Naive thymus-derived CD4-positive, alpha-beta T cell (primary cell): ENCODE measurements at places on chromosomes 2 and 18. TPM values are rescaled to one million over a fixed set of nuclear protein-coding genes. Genes with fewer than 3 reads are reported as not detected.

GRCh38 chr18:76233876-76234675 lies 261.0 kb downstream of the ZNF516 start:
- DNase-seq = no peak

DNA sequence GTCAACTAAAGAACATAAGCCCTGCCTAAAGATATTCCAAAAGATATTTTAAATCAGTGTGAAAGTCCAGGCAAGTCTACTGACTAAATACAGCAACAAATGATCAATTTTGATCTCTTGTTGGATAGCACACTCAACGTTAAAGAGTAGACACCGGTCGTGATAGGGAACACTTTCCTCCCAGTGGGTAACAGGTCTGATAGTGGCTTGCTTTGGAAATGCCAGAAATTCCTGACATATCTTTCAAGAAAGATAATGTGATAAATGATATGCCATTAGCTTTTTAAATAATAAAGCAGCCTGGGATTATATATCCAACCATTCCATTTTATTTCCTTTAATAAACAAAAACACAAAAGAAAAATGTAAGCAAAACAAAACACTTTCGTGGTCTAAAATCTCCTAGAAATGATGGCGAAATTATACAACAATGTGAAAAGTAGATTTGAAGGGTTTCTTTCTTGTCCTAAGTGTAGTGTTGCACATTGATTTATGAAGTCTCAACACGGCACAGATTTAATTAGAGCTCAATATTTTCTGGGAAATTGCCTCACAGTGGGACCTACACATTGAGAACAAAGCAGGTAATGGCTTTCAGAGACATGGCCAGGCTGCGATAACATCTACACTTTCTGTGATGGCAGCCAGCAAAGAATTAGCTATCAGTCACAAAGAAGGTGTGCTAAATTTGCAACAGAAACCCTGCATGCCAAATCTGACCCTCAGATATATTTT lies 158.6 kb downstream of the PPP1R1C start:
- DNase-seq = no peak

- DNase-seq = no peak
Measured at GRCh38 chr2:158644139-158644538, 151.0 kb upstream of the DAPL1 start.

GRCh38 chr2:153228904-153229303 lies 249.7 kb downstream of the RPRM start:
- DNase-seq = no peak

GRCh38 chr18:42915299-42915698 lies 200.2 kb downstream of the RIT2 start:
- no peak for DNase-seq

Gene DHRS9
- total RNA-seq = not detected

Gene PASK
- 72.0 TPM for total RNA-seq

DNA sequence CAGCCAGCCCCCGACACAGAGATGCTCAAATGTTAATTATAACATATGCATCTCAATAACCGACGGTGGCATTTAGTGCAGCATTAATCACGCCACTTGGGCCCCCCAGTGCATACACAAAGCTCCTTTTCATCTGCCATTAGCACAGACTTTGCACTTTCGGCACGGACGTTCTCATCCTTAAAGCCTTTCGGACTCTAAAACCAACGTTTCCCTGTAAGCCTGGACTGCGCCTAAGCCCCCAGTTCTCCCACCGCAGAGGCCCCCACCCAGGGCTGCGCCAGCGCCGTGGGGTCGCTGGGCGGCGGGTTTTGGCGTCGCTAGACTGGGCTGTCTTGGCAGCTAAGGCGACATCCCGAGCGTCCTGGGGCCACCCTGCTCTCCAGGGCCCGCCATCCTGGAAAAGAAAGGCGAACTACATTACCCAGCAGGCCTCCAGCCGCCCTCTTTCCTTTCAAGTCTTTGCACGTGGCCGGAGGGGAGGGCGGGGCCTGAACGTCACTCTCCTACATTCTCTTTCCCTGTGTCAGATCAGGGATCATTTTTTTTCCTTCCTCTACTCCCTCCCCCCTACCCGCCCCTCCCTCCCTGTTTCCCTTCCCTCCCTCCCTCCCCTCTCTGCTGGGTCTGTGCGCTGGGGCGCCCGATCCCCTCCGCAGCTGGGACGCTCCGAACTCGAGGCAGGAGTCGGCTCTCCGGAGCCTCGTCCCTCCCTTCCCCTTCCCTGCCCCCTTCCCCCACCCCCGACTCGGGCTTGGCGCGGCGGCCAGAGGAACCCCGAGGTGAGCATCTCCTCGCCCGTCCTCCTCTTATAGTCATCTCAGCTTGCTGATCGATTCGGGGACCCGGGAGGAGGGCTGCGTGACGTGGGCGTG lies at the start of gene CTIF:
CTIF (plus strand) TSS at position 501 of the 875 bp plus-strand sequence. CDS start 80,535 bp downstream, outside the sequence.
- peak; percentile 41 for DNase-seq

GRCh38 chr18:3444954-3445353 lies 5.0 kb upstream of the TGIF1 start:
- no peak for DNase-seq

DNA sequence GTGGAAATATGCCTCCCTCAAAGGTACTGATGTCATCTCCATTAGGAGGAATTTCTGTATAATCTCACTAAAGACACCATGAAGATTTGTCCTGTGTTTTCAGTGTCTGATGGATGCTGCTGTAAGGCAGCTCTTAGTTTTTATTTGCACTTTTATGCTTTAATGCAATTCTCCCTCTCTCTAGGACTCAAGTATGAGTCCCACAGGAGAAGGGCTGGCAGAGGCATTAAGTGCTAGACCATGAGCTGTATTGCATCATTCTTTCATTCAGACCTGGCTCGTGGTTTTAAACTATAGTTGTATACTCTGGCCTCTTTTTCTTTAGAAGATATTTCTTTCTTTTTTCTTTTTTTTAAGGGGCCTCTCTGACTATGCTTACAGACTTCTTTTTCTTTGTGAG lies 805.6 kb downstream of the DPP10 start:
- no peak for DNase-seq

Gene ACKR3
- 3.1 TPM for total RNA-seq

Gene SCG2
- not detected for total RNA-seq
